ENCODE measurements at places on chromosomes 3 and 15.

- DNase-seq = no peak
Observed at GRCh38 chr3:11734-12133, 184.8 kb upstream of the CHL1 start.

DNA sequence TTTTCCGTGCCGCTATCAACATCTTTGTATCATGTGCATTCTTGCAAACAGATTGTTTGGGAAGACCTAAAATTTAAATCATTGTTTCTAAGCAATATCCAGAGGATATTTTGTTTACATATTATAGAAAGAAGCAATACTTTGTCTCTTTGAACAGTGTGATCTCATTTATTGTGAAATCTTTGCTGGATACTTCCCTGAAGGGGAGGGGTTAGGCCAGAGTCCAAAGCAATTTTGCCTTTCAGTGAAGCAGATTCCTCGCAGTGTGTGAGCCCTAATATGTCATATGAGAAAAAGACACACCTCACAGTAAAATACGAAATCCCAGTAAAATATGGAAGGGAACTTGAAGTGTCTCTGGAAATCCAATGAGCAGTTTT is 158.7 kb upstream of the SLCO3A1 start:
- DNase-seq = no peak

DNA sequence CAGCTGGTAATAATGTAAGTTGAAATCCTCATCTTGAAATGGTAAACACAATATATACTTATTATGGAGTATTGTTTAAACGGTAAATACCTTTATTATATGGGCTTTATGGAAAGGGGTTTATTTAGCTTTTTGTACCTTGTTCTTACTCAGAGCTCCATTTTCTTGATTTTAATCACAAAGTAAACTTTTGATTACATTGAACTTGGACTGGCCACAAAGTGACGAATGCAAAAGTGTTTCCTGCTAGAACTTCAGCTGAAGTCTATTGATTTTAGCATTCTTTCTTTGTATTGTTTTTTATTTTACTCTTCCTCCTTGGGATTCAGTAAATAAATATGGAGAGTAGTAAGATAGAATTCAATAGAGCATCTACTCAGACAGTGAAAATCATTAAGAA is 19.8 kb upstream of the AADAC start:
- no peak for DNase-seq

GRCh38 chr3:186669378-186670084 is 3.7 kb downstream of the HRG start:
- DNase-seq = no peak

DNA sequence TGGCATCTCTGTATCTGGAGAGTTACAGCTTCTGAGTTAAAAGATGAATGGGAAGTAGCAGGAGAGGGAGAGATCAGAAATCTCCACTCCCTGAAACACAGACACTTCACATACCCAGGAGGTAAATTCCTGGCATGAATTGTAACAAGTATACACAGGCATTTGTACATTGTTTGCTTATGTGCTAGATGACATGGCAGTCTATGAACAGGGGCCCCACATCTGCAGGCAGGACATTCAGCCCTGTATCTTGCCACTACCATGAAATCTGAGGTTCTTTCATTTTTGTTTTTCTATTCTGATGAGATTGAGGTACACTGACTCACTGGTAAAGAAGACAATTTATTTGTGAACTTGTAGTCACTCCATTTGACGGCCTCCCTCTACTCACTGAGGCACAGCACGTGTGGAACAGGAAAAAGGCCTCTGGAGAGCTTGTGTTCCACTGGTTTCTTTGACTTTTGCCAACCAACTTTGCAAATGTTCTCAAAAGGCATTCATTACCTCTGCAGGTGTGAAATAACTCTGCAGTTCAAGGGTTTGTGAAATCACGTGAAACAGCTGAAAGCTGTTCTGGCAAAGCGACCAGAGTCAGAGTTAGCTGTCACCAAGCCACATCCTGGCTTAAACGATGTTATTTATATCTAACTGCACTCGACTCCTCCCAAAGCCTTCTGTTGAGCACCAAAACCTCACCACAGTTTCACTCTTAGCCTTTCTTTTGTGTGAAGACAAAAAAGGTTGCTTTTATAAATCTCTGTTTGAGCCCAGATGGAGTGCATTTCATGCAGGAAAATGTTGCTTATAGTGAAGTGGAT is 401.3 kb upstream of the CFAP20DC start:
- peak; percentile 50 for DNase-seq

- DNase-seq = no peak
Observed at GRCh38 chr15:73941871-73942635, 15.8 kb downstream of the LOXL1 start.

DNA sequence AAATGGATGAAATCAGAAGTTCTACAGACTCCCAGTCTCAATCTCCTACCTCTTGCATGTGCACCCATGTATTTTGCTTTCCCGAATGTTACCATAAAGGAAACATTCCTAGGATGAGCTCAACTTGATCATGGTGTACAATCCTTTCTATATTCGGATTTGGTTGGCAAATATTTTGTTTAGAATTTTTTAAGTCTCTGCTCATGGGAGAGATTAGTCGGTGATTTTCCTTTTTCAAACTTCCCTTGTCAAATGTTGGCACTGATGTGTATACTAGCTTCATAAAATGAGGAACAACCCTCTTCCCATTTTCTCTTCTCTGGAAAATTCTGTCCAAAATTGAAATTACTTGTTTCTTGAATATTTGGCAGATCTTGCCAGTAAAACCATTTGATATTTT is 317.6 kb upstream of the RASGRP1 start:
- DNase-seq = no peak

GRCh38 chr3:132432639-132433038 is 15.3 kb downstream of the DNAJC13 start:
- DNase-seq = no peak

DNA sequence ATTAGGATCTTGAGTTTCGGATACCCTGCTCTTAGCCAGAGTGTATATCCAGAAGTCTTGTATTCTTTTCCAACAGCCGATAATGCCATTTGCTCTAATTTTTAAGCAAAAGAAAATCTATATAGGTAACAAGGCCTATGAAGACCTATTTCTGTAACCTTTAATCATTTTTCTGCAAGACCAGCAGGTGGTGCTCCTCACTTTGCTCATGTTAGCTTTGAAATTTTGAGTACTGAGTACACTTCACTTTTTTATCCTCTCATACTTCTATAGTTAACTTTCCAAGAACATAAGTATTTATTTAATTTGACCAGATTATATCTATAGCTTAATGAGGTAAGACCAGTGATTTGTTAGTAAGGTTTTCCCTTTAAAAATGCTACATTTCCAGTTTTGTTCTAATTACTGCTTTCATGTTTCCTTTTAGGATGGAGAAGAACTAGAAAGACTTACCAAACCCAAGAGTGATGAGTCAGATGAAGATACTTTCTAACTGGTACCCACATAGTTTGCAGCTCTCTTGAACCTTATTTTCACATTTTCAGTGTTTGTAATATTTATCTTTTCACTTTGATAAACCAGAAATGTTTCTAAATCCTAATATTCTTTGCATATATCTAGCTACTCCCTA is 20.5 kb downstream of the SLC35A5 start:
- DNase-seq = peak; percentile 52

DNA sequence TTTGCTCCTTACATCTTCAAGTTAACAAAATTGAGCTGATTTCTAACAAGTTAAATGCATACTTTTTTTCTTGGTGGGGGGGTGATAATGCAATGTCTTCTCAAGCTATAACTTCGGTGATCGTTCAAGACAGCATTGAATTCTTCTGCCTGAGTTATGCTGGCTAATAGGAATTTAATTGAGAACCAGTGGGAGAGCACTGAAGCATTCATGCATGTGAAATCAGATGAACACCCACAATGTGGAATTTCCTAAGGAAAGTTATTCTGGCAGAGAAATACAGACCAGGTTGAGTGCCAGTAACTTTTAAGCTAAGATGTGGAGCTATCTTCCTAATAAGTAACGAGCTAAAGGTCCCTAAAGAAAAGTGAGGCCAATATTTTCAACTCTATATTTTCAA is 3.0 kb downstream of the SPATA16 start:
- no peak for DNase-seq

DNA sequence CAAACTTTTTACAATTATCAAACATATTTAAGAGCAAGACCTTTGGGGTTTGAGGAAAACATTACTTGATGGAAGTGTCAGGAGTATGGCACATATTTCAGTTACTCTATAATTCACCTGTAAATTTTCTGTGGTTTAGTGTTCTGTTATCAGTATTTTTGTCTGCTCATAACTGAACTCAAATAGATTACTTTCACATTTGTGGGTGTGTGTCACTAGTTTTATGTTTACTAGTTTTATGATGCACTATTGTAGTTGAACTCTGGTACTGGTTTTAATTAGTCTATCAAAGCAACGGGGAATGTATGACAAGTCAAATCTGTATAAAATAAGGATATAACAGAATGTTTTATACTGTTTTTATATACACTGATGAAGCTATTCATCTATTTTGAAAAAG is 27.2 kb downstream of the OXSM start:
- DNase-seq = no peak

- DNase-seq = peak; percentile 10
Observed at GRCh38 chr3:38541806-38542205, 45.7 kb downstream of the EXOG start.

DNA sequence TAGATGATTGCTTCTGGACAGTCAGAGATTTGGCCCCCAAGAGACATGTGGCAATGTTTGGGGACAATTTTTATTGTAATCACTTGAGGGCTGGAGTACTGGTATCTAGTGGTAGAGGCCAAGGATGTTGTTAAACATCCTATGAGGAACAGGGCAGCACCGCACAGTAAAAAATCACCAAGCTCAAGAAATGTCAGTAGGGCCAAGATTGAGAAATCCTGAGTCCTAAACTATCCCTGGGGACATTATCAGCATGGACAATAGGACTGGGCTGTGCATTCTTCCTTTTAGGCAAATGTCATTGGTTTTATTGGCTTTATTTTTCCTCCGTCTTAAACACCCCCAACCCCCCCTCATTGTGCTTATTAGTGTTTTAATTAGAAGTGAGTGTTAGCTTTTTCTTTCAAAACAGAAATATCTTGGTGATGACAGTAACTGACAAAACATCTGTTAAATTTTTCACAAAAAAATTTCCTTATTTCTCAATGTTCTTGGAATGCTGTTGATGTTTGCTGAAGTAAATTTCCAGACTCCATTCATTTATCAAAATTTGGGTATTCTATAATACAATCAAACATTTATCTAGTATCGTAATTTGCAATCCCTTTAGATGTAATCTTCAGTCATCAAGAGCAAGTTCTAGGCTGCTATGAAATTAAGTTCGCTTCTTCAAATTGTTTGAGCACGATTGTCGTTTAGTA is 944.4 kb downstream of the VGLL3 start:
- DNase-seq = no peak

GRCh38 chr15:44010089-44010488 is 183.3 kb downstream of the WDR76 start:
- no peak for DNase-seq

- no peak for DNase-seq
Observed at GRCh38 chr3:195870442-195870841, 37.9 kb downstream of the TNK2 start.

- no peak for DNase-seq
Observed at GRCh38 chr3:178808748-178809147, 262.9 kb downstream of the ZMAT3 start.

DNA sequence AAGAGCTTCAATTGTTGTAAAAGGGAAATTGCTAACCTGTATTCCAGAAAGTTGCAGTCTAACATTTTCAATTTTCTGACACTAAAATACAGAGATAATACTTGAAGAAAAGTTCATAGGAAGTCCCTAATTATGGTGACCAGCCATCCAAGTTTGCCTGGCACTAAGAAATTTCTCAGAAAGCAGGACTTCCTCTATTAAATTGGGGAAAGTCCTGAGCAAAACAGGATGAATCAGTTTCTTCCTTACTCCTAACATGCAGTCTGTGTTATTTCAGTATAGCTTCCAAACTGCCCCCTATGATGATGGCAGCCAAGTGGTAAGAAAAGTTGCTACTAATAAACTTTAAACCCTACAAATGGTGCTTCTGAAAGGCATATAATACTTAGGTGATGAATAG is 133.5 kb upstream of the SGO1 start:
- no peak for DNase-seq

- DNase-seq = no peak
Observed at GRCh38 chr3:66450390-66451022, 50.3 kb downstream of the LRIG1 start.
